MV-4-11 (cell line): ENCODE measurements at places on chromosomes 6 and 20.

- DNase-seq = peak; percentile 67
Measured at GRCh38 chr6:36484736-36485135, 41.9 kb downstream of the KCTD20 start.

DNA sequence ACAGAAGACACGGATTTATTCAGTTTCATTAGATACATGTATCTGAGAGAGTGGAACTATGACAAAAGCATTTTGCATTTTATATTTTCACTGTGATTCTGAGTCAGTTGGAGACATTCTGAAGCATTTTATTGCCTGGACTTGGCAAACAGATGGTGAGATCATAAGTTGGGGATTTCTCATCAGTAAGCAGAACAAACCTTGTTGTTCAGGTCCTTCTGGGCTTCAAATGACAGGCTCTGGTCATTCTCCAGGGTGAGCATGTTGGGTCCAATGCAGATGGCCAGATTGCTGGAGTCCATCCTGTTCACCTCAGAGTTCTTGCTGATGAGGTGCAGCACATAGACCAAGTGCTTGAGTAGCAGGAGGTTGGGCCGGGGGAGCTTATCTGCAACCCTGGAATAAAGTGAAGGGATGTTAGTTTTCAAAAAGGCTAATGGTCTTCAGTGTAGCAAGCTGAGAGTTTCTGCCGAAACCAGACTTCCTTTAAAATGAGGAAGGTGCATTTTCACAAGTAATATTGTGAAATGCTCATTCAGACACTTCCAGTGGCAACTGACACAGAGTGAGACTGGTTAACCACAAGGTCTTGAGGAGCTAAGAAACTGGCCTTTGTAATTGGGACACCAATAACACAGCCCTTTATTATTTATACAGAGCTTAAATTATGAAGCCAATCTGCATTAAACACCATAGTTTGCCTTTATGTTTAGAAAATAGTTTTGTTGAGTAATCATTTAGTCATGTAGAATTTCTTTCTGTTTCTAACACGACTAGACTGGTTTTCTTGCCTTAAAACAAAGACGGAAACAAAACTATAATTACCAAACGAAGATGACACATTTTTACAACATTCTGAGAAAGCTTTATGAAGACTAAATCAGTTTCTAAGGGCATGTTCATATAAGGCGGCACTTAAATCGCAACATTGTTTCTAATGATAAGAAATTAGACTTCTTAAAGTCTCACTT, 5.6 kb downstream of the TAGAP start:
- peak; percentile 100 for DNase-seq

- DNase-seq = no peak
Measured at GRCh38 chr20:57301026-57301425, 28.6 kb upstream of the SPO11 start.

DNA sequence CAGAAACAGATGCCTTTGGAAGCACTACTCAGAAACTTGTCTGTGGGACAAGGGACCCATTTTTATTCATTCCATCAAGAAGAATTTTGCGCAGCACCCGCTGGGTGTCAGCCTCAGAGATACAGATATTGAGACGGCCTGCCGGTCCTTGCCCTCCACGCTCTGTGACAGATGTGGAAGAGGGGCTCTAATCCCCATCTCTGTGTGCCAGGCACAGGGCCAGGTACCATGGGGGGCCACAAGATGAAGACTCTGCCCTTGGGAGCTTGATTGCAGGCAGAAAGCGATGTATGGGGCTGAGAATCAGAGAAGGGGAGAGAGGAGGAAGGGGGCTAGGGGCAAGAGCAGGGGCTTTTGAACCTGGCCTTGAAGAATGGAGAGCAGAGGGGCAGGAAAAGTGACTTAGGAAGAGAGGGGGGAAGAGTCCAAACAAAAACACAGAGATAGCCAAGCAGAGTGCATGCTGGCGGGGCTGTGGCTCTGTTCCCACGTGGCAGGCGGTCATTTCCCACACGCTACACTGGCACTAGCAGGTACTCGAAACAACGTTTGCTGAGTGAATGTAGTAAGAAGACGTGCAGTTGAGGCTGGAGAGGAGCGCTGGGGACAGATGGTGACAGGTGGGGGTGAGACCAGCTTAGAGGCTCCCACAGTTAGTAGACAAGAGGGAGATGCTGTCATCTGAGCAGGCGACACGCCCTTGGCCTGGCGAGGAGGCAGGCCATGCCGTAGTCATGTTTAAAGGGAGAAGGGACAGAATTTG, 170.3 kb upstream of the SNX9 start:
- DNase-seq = no peak

- no peak for DNase-seq
Measured at GRCh38 chr20:3483309-3483708, 12.5 kb downstream of the ATRN start.

DNA sequence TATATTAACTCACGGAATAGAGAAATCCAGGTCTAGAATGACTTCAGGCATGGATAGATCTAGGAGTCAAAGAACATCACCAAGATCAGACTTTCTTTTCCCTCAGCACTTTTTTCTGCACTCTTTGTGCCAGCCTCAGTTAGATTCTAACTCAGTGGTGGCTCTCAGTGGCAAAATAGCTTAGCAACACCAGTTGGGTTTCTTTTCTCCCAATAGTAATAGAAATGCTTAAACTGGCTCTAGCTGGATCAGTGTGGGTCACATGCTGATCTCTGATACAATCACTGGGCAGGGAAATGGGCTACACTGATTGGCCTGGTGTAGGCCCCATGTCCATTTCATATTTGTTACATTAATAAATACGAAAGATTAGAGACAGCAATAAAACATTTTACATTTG, 44.2 kb upstream of the ARFGEF2 start:
- no peak for DNase-seq

- DNase-seq = no peak
Measured at GRCh38 chr6:158083455-158084325, 84.4 kb downstream of the SERAC1 start.

DNA sequence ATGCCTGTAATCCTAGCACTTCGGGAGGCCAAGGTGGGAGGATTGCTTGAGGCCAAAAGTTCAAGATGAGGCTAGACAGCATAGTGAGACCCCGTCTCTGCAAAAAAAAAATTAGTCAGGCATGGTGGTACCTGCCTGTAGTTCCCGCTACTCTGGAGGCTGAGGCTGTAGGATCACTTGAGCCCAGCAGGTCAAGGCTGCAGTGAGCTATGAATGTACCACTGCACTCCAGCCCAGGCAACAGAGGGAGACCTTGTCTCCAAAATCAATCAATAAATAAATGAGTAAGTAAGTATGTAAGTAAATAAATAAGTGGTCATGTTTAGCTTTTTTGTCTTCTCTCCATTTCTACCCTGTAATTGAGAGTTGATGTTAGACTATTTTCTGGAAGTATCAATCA, 336.8 kb downstream of the FARS2 start:
- DNase-seq = no peak

DNA sequence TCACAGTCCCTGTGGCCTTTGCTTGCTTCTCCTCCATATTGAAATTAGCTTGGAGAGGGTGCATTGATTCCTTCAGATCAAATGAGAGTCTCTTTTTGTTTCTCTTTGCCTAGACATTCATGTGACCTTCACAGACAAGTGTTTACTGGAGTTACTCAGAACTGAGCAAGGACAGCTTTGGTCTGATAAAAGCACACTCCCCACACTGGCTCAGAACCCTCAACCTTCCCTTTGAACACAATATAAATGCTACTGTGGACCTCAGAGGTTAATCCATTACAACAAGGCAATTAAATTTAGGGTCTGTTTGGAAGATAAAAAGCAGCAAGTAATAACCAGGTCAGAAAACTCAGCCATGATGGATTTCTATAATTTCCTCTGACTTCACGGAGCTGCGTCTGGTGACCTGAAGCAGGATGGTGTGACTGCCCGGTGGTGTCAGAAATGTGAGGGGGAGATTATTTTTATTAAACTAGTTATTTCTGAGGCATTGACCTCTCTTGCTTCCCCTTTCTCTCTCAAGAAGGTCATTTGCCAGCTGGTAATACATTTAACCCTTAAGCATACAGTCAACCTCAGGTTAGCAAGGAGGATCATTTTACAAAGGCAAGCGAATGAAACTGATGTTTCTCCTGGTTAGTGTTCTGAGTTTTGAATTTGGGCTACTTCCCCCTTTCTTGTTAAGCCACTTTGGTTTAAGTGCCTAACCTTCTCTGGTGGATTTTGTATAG, 208.2 kb downstream of the CLIC5 start:
- DNase-seq = peak; percentile 33

DNA sequence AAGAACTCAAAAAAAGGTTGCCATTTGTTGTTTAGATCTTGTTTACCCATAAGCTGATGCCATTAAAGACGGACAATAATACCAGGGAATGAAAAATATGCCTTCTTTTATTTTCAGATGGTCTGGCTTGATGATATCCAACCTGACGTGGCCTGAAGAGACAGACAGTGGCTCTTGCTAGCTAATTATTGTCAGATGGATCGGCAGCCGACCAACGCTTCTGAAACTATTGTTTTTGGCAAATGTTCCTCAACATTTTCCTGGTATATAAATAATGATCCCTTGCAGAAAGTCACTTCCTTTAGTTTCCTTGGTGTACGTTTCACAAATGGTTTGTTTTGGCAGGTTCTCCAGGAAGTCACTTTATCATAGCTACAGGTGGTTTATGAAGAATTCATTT, 290.9 kb upstream of the TSHZ2 start:
- DNase-seq = no peak

- no peak for DNase-seq
Measured at GRCh38 chr20:16583474-16583873, 10.2 kb upstream of the KIF16B start.

- DNase-seq = peak; percentile 73
Measured at GRCh38 chr6:138719744-138720143, 53.8 kb upstream of the CCDC28A start.

DNA sequence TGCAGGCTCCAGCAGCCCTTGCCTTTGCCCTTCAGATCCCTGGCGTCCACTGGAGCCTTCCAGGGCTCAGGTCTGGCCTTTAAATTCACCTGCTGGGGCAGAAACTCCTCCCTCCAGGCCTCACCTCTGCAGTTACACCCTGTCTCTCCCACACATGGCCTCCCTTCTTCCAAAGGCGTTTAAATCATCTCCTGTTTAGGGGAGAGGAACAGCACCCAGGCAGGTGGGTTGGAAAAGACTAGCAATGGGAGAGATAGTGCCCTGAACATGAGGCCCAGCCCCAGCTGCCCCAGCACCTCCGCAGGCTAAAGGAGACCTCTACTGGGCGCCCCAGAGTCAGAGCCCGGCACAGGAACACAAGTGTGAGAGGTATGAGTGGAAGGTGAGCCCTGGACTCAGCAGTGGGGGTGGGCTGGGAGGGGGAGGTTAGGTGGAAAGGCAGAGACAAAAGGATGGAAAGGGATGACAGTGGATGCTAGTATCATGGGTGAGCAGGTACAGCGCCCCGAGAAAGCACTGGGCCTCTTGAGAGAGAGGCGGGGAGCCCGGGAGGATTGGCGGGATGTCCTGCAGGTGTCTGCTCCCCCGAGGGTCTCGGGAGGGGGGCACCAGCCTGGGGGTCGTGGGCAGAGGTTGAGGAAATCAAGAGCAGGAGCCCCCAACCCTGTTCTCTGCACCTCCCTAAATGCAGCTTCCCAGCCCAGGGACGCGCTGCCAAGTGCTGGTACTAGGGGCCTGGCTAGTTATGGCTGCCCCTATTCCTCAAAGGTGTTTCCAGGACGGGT, at the start of gene CST9:
Gene CST9 (minus strand): TSS at position 51 of the 785 bp plus-strand sequence. CDS start 53 bp downstream, outside the sequence.
- no peak for DNase-seq

GRCh38 chr6:23951691-23952090, 174.3 kb upstream of the NRSN1 start:
- DNase-seq = no peak

- DNase-seq = no peak
Measured at GRCh38 chr6:24848461-24848860, 49.7 kb upstream of the ARMH2 start.

- no peak for DNase-seq
Measured at GRCh38 chr20:33648396-33649004, 13.6 kb upstream of the C20orf144 start.

DNA sequence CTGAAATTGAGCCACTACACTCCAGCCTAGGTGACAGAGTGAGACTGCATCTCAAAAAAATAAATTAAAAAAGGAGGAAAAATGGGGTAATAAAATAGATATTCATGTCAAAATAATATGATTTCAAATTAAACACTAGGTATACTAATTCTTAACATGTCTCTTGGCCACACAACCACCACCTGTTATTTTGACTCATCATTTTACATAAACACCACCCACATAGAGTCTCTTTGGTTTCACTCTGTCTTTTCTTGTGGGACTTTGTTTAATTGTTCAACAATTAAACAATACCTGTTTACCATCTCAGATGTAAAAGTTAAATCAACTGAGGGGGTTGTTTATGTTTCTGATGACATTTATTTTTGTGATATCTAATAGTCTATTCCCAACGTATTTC, 476.8 kb upstream of the ADGRB3 start:
- DNase-seq = no peak

DNA sequence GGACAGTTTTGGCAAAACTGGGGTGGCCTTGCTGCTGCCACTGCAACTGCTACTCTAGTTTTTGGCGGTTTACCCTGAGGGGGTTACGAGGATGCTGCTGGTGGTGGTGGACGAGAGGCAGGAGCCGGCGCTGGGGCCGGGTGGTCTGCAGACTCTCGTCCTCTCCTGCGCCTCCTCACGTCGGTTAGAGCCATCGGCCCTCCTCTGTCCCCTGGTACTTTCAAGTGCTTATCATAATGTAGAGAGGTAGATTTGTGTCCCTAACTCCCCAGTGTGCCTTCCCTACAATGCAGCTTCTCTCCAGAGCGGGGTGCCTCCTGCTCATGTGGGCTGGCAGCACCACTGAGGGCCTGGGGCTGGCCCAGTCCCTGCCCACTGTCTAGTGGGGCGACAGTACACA, 25.9 kb downstream of the PNLDC1 start:
- DNase-seq = no peak

DNA sequence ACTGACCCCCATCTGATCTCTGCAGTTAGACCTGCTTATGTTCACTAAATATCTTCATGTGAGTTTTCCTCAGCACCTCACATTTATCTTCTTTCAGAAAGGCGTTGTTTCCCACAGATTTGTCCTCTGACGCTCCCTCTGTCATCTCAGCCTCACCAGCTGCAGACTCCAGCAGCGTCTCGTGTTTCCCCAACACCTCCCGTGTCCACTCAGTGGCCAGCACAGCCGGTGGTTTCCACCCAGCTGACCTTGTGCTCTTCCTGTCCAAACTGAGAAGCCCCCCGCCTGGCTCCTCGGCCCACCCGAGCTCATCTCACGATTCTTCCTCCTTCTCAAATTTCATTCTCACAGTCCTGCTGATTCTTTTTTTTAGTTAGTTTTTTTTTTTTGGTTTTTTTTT, 12.5 kb downstream of the ERMARD start:
- DNase-seq = no peak

DNA sequence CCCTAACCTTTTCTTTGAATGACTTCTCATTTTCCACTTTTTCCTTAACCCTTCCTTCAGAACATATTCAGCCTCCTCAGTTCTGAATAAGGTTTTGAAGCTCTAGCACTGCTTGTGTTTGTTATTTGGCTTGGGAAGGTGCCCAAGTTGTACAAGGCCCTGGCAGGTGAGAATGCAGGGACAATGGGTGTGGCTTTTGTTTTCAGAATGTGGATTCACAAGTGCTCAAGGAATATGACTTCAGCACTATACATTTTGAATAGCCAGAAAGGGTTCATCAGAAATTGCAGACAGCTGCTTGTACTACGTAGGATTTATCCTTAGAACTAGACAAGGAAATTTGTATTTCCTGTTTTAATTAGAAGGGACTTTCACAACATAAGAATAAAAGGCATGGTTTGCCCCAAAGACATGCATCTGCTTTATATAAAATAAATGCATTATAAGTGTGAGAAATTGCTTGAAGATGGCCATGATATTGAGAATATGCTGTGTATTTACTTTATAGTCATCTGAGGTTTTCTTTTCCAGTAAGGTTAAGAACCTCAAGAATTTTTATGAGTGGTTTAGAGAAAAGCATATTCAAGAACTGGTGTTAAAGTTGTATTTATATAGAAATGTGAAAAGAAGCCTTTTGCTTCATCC, 29.3 kb upstream of the PRDM1 start:
- DNase-seq = no peak
